Activated CD4-positive, alpha-beta T cell treated with anti-CD3 and anti-CD28 coated beads, Interleukin-2, amount 10 ng/mL, durations not matched to agents 7 days and 5 days (primary cell): ENCODE measurements at places on chromosomes 5 and 9. TPM values are rescaled to one million over a fixed set of nuclear protein-coding genes. Genes with fewer than 3 reads are reported as not detected.
A peak's percentile ranks its signal among the peaks of the same experiment; 100 is the strongest.

The NUTM2F gene
- total RNA-seq: not detected

The LVRN gene
- total RNA-seq: not detected

The POLR1E gene
- total RNA-seq: 35.8 TPM

The PKD2L2 gene
- not detected for total RNA-seq

The RLN1 gene
- total RNA-seq: 1.6 TPM

The DNM1 gene
- 0.60 TPM for total RNA-seq

The SPTLC1 gene
- 51.2 TPM for total RNA-seq

The RNF183 gene
- total RNA-seq: not detected

DNA sequence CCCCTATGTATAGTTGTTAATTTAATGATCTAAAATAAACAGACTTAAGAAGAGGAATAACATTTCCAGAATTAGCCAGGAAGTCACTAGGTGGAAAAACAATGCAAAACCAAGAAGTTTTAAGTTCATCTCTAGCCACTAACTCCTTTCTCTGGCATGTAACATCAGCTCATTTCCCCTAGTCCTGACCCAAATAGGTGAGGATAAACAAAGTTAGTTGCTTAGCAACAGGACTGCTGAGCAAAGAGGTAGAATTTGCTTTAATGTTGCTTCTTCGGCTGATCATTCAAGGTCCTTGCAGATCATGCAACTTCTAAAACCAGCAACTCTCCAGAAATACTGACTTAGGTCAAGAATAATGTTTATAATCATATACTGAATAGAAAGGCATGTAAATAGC lies 675.8 kb downstream of the CETN3 start:
- no peak for DNase-seq
- H3K27me3 ChIP-seq: no peaks in the 10 kb centered on the region
- H3K36me3 ChIP-seq: no peaks in the 10 kb centered on the region

GRCh38 chr9:85521371-85522197 lies 220.2 kb downstream of the AGTPBP1 start:
- peaks cover 45% of the 10 kb centered on the region for H3K27me3 ChIP-seq
- H3K27ac ChIP-seq: no peak overlapping the region
- no peak for DNase-seq
- peaks cover 6% of the 10 kb centered on the region for H3K4me1 ChIP-seq

DNA sequence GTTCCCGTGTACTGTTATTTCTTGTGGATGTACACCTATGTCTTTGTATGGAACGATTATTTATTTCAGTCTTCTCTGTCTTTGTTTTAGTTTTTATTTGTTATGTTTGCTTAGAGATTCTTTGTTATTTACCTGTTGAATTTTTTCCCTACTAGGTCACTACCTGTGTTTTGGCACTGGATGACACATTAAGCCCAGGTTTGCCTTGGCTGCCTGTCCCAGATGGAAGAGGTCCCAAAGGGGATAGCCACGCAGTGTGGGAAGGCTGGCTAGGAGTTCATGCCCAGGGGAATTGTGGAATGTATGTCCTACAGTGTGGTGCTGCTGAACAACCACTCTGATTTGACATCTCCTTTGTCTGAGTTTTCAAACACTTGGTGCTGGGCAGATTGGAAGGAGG lies 15.6 kb upstream of the SLC36A2 start:
- H3K27me3 ChIP-seq: peaks cover 6% of the 10 kb centered on the region
- no peaks in the 10 kb centered on the region for H3K4me1 ChIP-seq
- no peak for DNase-seq
- H3K4me3 ChIP-seq: no peak overlapping the region
- H3K36me3 ChIP-seq: no peaks in the 10 kb centered on the region

- peaks cover 7% of the 10 kb centered on the region for H3K36me3 ChIP-seq
- no peaks in the 10 kb centered on the region for H3K27me3 ChIP-seq
- no peaks in the 10 kb centered on the region for H3K4me1 ChIP-seq
- no peak overlapping the region for H3K27ac ChIP-seq
- DNase-seq: no peak
Observed at GRCh38 chr9:120635011-120635410, 55.0 kb upstream of the CDK5RAP2 start.

- no peaks in the 10 kb centered on the region for H3K27me3 ChIP-seq
- no peaks in the 10 kb centered on the region for H3K4me1 ChIP-seq
- DNase-seq: no peak
- no peaks in the 10 kb centered on the region for H3K36me3 ChIP-seq
- H3K4me3 ChIP-seq: no peak overlapping the region
Observed at GRCh38 chr5:27020973-27021372, 17.4 kb downstream of the CDH9 start.

DNA sequence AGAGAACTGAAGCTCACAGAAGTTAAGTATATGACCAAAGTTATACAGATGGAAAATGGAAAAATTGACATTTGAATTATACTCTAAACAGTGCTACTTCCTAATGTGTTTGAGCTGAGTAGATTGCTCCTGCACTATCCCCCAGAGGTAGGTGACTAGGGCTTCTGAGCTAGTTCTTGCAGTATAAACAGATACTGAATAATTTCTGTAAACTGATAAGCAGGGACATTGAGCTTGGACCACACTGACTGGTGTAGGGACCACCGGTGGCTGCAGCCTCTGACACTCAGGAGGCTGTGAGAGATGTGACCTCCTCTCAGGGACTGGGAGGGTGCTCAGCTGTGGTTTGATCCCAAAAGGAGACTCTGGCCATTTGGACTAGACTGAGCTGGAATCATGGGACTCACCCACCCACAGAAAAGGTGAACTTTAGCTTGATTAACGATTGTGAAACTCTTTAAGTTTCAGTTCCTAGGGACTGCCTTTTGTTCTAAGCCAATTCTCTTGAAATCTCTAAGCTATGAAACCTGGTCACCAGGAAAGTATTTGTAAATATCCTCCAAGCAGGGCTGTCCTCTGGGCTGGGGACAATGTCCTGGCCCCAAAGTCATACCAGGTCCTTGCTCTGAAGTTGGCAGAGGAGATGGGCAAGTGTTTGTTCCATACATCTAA lies 291.5 kb downstream of the SEC61B start:
- peaks cover 3% of the 10 kb centered on the region for H3K4me1 ChIP-seq
- H3K36me3 ChIP-seq: no peaks in the 10 kb centered on the region
- no peak overlapping the region for H3K27ac ChIP-seq
- H3K4me3 ChIP-seq: no peak overlapping the region
- no peak for DNase-seq

GRCh38 chr5:9832921-9833320 lies 202.8 kb upstream of the TAS2R1 start:
- no peaks in the 10 kb centered on the region for H3K4me1 ChIP-seq
- H3K4me3 ChIP-seq: no peak overlapping the region
- no peak for DNase-seq
- H3K36me3 ChIP-seq: no peaks in the 10 kb centered on the region

DNA sequence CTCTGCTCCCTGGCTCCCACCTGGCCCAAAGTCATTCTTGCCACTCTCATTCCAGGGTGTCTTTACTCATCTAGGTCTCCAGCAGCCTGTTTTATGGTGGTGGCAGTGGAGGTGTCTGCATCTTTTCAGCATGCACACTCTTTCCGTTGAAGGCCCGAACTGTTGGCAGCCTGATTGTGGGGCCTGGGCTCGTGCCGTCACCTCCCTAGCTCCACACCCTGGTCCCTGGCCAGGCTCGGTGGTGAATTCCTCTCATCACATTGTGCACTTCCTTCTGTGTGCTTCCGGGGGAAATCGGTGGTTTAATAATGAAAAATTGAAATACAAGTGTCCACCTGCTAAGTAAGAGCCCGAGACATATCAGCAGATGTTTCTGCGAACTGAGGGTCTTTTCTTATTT lies 214.3 kb downstream of the TRIO start:
- H3K36me3 ChIP-seq: no peaks in the 10 kb centered on the region
- no peak for DNase-seq
- no peak overlapping the region for H3K4me3 ChIP-seq
- H3K27me3 ChIP-seq: no peaks in the 10 kb centered on the region
- H3K4me1 ChIP-seq: peaks cover 8% of the 10 kb centered on the region
- no peak overlapping the region for H3K27ac ChIP-seq

DNA sequence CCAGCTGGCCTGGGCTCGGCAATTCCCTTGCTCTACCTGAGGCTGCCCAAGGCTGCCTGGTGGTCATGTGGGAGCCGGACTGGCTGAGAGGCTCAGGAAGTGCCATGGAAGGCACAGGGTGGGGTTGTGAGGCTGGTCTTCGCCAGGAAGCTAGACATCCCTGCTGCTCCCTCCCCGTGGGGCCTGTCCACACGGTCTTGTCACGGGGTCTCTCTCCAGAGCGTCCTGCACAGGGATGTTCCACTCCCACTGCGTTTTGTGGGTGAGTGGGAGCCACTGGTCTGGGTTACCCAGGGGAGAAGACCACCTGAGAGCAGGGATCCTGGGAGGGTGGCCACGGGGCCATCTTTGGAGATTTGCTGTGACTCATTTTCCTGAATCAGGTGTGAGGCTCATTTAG lies 11.6 kb downstream of the GADD45G start:
- peaks cover 11% of the 10 kb centered on the region for H3K27me3 ChIP-seq
- H3K36me3 ChIP-seq: no peaks in the 10 kb centered on the region
- no peak overlapping the region for H3K27ac ChIP-seq
- peaks cover 5% of the 10 kb centered on the region for H3K4me1 ChIP-seq
- no peak for DNase-seq
- no peak overlapping the region for H3K4me3 ChIP-seq

GRCh38 chr5:107300721-107301327 lies 369.9 kb downstream of the EFNA5 start:
- peaks cover 12% of the 10 kb centered on the region for H3K27me3 ChIP-seq
- no peak overlapping the region for H3K4me3 ChIP-seq
- peaks cover 10% of the 10 kb centered on the region for H3K4me1 ChIP-seq

DNA sequence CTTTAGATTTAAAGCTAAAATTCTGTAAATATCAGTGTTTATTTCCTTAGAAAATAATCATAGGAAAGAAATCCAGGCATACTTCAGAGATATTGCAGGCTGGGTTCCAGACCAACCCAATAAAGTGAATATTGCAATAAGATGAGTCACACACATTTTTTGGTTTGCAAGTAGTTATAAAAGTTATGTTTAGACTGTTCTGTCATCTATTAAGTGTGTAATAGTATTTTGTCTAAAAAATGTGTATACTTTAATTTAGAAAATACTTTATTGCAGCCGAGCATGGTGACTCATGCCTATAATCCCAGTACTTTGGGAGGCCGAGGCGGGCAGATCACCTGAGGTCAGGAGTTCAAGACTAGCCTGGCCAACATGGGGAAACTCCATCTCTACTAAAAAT lies 6.9 kb upstream of the RIC1 start:
- peaks cover 38% of the 10 kb centered on the region for H3K4me1 ChIP-seq
- H3K36me3 ChIP-seq: peaks cover 35% of the 10 kb centered on the region
- H3K27me3 ChIP-seq: no peaks in the 10 kb centered on the region
- no peak overlapping the region for H3K27ac ChIP-seq

GRCh38 chr9:74036549-74037231 lies 460.4 kb upstream of the RORB start:
- no peak overlapping the region for H3K4me3 ChIP-seq
- no peak for DNase-seq
- H3K4me1 ChIP-seq: peaks cover 3% of the 10 kb centered on the region
- no peaks in the 10 kb centered on the region for H3K36me3 ChIP-seq
- no peaks in the 10 kb centered on the region for H3K27me3 ChIP-seq

- no peaks in the 10 kb centered on the region for H3K36me3 ChIP-seq
- no peaks in the 10 kb centered on the region for H3K4me1 ChIP-seq
- no peak for DNase-seq
- H3K27me3 ChIP-seq: peaks cover 3% of the 10 kb centered on the region
- no peak overlapping the region for H3K4me3 ChIP-seq
Observed at GRCh38 chr5:33261305-33261704, 179.5 kb upstream of the TARS1 start.

DNA sequence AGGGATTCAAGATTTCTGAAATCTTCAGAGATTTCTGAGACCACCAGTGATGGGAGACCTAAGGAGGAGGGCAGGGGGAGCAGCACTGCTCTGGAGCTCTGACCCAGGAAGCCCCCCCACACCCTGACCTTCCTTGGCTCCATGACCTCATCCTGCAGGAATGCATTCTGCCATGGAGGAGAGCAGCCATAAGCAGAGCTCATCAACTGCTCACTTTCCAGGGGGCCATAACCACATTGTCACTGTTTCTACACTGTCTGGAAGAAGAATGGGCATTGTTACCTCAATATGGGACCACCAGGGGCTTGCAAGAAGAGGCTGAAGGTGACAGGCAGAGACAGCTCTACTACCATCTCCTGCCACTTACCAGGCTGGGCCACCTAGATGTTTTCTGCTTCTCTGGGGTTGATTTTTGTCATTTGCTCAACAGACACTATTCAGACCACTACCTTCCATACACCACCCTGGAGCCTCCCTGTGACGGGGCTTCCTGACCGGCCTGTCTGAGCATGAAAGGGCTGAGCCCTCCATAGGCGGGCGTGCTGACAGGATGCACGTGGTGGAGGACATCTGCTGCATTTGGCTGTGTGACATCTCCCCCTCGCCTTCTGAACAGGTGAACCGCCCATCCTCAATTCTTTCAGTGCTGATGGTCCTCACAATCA lies 2.3 kb upstream of the TSC1 start:
- H3K4me1 ChIP-seq: peaks cover 30% of the 10 kb centered on the region
- no peak for DNase-seq
- no peak overlapping the region for H3K4me3 ChIP-seq

DNA sequence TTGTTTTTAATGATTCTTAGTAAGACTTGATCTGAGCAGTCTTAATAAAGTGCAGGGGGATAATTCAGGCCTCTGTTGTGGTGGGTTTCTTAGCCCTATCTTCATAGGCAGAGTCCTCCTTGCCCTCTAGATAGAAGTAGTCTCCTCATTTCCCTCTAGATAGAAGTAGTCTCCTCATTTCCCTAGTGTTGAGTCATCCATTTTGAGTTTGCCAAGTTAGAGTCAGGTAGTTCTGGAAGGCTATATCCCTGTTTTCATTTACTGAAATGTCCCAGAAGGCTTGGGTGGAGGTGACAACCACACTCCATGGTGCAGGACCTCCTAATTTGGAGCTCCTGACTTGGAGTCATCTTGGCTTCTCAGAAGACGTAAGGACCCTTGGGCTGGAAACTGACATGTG lies 384.6 kb downstream of the MLLT3 start:
- H3K4me3 ChIP-seq: no peak overlapping the region
- DNase-seq: no peak
- H3K27ac ChIP-seq: peak overlapping the region; percentile 52
- peaks cover 6% of the 10 kb centered on the region for H3K27me3 ChIP-seq
- peaks cover 40% of the 10 kb centered on the region for H3K36me3 ChIP-seq

DNA sequence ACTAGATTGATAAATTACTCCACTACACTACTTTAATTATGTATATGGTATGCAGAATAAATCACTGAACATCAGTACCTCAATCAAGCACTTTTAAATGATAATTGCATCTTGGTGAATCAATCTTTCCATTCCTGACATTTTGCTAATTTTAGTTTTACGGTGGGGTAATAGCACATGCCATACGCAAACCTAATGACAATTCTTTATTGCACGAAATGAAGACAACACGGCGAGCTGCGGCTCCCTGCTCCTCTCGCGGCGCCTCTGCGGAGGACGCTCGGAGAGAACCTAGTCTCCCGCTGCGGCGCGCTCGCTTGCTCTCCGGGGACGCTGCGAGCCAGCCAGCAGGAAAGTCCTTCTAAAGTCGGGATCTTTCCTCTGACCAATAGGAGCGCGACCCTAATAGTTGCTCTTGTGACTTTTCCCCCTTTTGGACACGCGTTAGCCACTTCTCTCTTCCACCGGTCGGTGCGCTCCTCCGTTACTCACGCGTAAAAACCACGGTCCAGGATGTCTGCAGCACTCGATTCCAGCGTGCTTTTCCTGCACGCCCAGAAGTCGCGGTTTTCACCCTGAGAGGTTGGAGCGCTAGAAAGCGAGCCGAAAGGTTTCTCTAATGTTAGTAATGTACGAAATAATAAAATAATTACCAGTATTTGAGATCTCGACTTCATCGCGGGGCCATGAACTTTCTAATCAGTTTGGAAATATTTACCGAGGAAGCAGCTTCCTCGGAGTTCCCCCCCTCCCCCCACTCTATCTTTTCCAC lies 1.0 kb upstream of the MEF2C start:
- peak overlapping the region; percentile 79 for H3K4me3 ChIP-seq
- no peak overlapping the region for H3K27ac ChIP-seq
- H3K27me3 ChIP-seq: peaks cover 76% of the 10 kb centered on the region
- DNase-seq: peak; percentile 16
- no peaks in the 10 kb centered on the region for H3K36me3 ChIP-seq
- peaks cover 23% of the 10 kb centered on the region for H3K4me1 ChIP-seq
